Motor neuron (in vitro differentiated cells): ENCODE measurements at places on chromosomes 3 and 15. TPM values are rescaled to one million over a fixed set of nuclear protein-coding genes. Genes with fewer than 3 reads are reported as not detected.

DNA sequence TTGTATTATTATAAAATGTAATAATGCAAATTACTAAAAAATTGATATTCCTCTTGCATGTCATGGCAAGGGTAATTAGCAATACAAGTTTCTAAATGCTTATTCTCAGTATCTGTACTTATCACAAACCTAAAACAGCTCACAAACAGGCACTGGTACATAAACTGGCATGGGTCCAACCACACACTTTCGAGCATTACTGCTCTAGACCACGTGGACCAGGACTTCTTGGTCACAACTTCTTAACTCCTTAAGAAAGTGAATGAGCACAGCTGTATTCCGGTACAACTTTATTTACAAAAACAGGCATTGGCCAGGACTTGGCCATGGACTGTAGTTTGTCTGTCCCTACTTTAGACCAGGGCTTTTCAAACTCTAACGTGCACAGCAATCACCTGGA, 173.3 kb downstream of the SUCLG2 start:
- no peak for ATAC-seq

- no peak for ATAC-seq
Measured at GRCh38 chr3:195012100-195012499, 258.9 kb downstream of the XXYLT1 start.

- no peak for ATAC-seq
Measured at GRCh38 chr3:153639631-153640030, 477.6 kb downstream of the RAP2B start.

- ATAC-seq = no peak
Measured at GRCh38 chr3:185489462-185489861, 9.4 kb downstream of the TMEM41A start.

DNA sequence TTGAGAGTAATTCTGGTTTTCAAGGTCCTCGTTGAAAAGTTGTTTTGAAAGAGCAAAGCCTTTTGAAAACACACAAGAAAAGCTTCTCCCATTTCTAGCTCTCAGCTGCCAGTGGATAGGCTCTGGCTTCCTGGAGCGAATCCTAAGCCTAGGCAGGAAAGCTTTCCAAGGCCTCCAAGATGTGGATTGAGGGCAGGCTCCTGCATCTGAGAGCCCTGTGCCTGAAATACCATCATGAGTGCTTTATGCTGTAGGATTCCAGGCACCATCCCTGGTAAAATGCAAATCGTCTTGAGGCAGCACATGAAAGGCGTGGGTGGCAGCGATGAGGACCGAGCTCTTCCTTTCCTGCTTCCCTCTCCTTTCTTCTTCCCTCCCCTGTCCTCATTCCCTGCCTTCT, 60.7 kb upstream of the CORO2B start:
- no peak for ATAC-seq

DNA sequence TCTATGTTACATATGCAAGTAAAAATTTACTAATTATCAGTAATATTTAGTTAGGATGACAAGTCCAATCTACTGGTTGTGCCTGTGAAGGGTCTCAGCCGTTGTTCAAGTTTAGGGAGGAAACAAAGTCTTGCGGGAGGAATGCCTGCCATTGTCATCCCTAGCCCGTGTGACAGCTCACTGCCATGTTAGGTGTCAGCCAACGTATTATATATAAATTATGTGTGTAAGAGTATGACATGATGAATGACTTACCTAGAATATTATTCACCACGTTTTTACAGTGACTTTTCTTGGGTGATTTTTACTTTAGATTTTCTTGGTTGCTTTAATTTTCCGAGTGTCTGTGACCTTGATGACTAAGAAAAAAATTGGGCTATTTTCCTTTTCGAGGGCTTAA, 614.4 kb upstream of the MDFIC2 start:
- no peak for ATAC-seq

DNA sequence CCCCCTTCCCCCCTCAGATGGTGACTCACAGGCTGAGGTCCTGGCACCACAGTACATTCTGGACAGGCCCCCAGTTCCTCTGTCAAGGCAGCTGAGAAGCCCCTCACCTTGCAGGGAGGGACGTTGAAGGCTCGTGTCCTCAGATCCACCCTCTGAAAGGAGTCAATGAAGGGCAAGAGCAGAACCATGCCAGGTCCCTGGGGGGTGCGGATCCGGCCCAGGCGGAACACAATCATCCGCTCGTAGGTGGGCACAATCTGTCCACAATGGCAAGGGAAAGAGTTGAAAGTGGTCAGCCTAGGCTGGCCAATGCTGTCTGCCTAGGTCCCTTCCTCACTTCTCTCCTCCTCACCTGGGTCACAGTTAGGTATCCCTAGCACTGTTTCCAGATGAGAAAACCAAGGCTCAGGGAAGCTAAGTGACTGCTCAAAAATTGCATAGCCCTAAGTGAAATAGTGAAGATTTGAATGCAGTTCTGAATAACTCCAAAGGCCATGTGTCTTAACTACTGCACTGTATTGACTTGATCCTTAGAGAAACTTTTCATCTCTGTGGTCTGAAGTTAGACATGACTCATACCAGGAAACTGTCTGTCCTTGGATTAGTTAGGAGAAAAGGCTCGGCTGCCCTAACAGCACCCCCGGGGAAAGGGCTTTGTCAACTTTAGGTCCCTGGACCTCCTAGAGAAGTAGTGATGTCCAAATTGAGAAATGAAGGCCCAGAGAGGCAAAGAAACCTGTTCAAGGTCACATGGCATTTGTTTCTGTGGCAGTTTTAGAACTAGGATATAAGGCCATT, 2.9 kb downstream of the STOML1 start:
- ATAC-seq = no peak

The BDH1 gene
- 3.4 TPM in 2 replicates for total RNA-seq

The EIF4E3 gene
- 4.9 and 5.4 TPM in 2 replicates for total RNA-seq

The CHST14 gene
- total RNA-seq = 1.9 and 2.4 TPM in 2 replicates
